T-helper 9 cell (primary cell): ENCODE measurements at places on chromosomes 1 and 21.

- no peak for DNase-seq
These were observed 13.1 kb downstream of the ECE1 start for GRCh38 chr1:21277180-21277579.

- DNase-seq = no peak
These were observed 235.7 kb upstream of the RAB4A start for GRCh38 chr1:229035054-229035747.

DNA sequence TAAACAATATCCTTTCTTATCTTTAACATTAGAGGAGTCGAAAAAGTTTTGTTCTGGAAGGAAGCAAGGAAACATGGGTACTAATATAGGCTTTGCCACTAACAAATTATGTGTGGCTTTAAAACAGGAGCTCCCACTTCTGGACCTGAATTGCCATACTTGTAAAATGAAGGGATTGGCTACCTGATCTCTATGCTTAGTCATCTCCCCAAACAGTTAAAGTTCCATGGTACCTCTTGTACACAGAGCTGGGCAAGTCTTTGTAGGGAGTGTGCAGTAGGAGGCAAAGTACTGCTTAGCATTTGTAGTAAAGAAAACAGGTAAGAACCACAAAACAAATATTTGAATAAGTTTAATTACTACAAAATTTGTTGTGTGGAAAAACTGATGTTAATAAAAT is 81.3 kb downstream of the MAST2 start:
- no peak for DNase-seq

DNA sequence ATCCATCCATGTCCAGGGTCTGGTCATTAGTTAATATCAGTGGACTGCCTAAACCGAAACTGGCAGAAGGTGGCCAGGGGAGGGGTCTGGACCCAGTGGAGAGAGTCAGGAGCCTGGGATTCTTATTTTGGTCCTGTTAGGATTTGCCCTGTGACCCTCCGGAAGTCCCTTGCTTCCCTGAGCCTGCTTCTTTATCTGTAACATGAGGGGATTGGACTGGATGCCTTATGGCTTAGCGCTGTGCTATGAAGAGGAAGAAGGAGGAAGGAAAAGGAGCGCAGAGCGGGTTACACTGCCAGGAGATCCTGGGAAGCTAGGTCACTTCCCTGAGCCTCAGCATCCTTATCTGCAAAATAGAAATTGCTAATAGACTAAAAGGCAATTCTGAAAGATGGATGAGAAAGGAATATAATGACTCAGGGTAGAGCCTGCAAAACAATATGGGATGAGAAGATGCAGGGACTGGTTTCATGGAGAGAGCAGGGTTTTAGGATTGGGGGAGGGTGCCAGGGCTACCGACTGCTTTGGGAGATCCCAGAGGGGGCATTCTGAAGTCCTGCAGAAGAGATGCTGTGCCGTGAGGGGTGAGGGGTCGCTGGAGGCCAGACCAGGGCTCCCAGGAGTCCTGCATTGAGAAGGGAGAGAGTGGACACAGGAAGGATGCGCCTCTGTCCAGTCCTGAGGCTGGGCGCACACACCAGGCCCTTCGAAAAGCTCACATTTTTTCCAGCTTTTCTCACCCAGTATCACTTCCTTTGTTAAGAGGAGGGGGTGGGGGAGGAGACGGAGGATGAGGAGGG is 460 bp upstream of the ADORA1 start:
- DNase-seq = no peak

GRCh38 chr1:233393926-233394680 is 66.6 kb downstream of the MAP3K21 start:
- no peak for DNase-seq

DNA sequence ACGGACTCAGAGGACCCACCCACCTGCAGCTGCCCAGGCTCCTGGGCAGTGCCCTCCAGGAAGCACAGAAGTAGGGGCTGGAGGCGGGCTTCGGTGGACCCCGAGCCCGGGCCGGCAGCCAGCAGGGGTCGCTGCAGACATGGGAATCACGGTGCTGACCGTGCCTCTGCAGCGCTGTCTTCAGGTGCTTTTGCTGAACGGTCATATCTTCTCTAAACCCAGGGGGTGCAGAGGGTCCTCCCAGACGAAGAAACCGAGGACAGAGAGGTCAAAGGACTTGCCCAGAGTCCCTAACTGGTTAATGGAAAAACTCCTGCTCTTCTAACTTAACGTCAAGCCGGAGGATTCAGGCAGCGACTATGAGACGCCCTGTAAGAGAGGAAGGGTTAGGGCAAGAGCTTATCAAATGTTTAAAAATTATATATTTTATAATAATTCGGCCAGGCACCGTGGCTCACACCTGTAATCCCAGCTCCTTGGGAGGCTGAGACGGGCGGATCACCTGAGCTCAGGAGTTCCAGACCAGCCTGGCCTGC is 21.5 kb upstream of the LEFTY2 start:
- peak; percentile 58 for DNase-seq

GRCh38 chr1:152481869-152482664 is 28.5 kb upstream of the LCE5A start:
- DNase-seq = no peak

- no peak for DNase-seq
These were observed 2.7 kb downstream of the DISP1 start for GRCh38 chr1:222817529-222817928.

GRCh38 chr21:35976481-35976880 is 83.8 kb downstream of the SETD4 start:
- no peak for DNase-seq

DNA sequence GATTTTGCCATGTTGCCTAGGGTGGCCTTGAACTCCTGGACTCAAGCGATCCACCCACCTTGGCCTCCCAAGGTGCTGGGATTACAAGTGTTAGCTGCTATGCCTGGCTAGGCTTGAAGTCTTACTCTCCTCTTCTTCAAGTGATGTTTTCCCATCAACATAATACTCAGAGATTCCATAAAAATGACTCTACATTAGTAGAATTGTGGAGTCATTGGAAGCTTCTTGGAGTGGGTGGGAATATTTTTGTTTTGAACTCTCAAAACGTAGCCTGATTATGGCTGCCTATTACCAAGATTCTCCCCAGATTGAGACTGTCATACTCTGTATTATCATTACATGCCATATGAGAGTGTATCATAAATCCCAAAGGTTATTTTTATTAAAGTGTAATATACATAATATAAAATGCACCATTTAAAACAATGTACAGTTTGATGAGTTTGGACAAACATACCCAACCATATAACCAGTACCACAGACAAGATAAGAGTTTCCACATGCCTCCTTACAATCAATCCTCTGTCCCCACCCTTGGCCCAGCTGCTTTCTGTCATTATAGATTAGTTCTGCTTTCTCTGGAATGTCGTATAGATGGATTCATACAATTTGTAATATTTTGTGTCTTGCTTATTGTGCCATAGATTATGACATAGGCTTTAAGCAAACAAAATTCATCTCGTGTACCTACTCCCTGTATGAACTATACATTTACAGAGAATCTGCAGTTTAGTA is 8.0 kb upstream of the DNM3 start:
- DNase-seq = no peak

DNA sequence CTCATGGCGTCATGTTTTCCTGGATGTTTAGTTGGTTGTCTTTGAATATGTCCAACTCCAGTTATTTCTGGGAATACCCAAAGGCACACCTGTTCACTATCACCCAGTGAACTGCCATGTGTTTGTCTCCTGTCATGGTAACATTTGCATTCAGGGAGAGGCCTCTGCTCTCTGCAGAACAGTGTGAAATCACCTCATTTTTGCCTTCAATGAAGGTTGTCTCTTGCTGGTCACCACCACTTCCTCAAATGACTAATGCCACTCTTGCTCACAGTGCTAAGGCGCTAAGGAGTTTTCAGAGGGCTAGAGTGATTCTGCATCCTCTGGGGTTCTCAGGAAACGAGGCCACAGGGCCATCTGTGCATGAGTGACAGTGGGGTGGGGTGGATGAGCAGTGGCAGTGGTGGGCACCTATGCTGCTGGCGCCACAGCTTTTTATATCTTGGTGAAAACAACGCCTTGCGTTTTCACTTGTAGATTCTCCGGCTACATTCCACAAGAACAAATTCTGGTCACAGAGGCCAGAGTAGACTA is 60.0 kb upstream of the ATP5PO start:
- peak; percentile 15 for DNase-seq

DNA sequence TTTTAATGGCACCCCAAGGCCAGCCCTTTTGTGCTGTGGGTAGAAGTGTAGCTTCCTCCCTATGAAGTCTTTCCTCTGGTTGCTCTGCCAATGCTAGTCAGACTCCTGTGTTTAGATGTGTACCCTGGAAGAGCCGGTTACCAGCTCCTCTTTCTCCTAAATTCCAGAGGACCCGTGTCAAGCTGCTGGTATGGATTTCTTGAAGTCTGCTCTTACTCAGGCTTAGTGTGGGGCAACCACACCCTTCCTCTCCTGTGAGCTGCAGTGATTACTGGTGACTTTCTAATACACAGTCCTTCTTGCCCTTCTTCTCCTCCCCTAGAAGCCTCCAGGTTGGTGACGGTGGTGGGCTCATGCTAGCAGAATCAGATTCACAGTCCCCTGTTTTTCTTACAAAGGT is 74.1 kb upstream of the AKT3 start:
- no peak for DNase-seq

GRCh38 chr1:184889902-184890301 is 84.4 kb downstream of the NIBAN1 start:
- no peak for DNase-seq
